Thyroid gland (tissue), 4 donors: ENCODE measurements at places on chromosomes 2 and 18. TPM values are rescaled to one million over a fixed set of nuclear protein-coding genes. Genes with fewer than 3 reads are reported as not detected.
A peak's percentile ranks its signal among the peaks of the same experiment; 100 is the strongest.

NEURL3 gene
- not detected for total RNA-seq

NEMP2 gene
- total RNA-seq = 6.3 TPM

DES gene
- total RNA-seq = 26.7 TPM

DYSF gene
- total RNA-seq = 14.7 TPM

TUBA4B gene
- not detected for total RNA-seq

CKAP2L gene
- total RNA-seq = not detected

LYPD6B gene
- not detected for total RNA-seq

MCM6 gene
- 9.5 TPM for total RNA-seq

NEB gene
- total RNA-seq = 3.8 TPM

MEP1B gene
- total RNA-seq = not detected

RPRM gene
- total RNA-seq = 2.4 TPM

DNA sequence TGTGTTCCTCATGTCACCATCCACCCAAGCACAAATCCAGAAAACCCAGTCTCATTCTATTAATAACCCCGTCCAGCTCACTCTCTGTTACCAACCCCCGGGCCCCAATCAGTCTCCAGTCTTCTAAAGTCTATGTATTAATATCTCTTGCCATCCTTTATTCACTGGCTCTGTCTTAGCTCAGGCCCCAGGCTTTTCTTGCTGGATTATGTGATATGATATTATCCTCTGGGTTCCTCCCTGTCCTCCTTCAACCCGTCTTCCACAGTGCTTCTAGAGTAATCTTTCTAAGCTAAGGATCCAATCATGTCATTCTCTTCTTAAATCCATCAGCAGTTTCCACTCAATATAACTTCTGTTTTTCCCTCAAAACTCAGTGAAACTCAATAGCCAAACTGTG, 240.5 kb upstream of the OSR1 start:
- no peak for DNase-seq

DNA sequence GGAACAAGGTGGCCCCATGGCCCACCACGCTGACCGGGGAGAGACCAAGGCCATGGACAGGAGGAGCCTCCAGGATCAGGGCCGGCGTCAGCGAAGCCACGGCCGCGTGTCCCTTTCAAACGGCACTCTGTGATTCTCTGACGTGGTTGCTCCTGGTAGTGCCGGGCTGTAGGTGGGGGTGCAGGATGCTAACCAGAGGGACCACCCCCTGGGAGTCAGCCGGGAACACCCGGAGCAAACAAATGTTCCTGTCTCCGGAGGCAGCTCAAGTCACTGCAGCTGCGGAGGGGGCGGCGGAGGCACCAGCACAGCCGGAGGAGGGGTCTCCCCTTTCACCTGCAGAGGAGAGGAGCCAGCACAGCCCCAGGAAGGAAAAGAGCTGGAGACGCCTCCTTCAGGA, 750.6 kb upstream of the SALL3 start:
- DNase-seq = no peak

GRCh38 chr2:181362561-181362960, 94.6 kb upstream of the ITGA4 start:
- no peak for DNase-seq

DNA sequence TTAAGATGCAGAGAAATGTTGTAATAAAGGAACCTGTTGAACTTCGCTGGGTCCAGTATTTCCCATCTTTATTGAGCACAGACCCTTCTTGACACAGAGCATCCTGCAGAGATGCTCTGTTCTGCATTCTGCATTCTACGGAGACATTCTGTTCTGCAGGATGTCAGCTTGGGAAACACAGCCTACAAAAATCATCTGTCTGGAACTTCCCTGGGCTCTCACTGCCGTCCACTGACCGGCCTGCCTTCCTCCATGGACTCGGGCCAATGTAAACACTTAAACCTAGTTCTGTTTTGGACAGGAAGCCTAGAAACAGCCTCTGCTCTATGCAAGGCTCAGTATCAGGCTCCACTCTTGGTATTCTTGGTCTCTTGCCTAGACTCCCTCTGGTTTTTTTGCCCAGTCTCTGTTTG, 90.0 kb upstream of the PPP1CB start:
- peak; percentile 81 for DNase-seq

- no peak for DNase-seq
Measured at GRCh38 chr2:101096619-101097142, 54.5 kb downstream of the TBC1D8 start.

DNA sequence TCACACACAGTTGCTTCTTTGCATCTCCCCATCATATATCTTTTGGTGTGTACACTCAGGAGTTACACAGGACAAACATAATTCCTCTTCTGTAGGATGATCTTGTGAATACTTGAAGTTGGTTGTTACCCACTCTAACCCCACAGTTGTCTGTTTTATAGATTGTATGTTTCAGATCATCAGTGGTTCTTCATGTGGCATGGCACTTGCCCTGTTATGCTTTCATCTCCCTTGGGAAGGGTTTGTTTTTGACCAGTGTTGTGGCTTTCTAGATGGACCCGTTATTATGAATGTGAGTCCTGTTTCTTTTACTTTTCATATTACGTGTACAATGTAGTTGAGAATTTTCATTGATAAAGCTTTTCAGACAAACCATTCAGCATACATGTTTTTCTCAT, 82.0 kb downstream of the ZNF407 start:
- DNase-seq = no peak

DNA sequence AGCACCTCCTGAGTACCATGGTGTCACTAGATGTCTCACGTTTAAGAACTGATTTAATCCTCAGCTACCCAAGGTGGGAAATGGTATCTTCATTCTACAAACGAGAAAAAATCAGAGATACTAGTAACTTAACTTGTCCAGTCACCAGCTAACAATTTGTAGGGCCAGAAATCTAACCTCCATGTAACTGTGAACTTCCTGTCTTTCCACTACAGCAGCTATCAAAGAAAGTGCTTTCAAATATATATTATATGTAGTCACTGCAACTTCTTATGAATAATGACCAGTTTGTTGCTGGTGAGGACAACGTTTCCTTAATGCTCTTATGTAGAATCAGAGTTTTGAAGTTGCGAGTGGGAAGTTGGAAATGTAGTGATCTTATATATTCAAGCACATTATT, 1.9 kb downstream of the REV1 start:
- DNase-seq = no peak

DNA sequence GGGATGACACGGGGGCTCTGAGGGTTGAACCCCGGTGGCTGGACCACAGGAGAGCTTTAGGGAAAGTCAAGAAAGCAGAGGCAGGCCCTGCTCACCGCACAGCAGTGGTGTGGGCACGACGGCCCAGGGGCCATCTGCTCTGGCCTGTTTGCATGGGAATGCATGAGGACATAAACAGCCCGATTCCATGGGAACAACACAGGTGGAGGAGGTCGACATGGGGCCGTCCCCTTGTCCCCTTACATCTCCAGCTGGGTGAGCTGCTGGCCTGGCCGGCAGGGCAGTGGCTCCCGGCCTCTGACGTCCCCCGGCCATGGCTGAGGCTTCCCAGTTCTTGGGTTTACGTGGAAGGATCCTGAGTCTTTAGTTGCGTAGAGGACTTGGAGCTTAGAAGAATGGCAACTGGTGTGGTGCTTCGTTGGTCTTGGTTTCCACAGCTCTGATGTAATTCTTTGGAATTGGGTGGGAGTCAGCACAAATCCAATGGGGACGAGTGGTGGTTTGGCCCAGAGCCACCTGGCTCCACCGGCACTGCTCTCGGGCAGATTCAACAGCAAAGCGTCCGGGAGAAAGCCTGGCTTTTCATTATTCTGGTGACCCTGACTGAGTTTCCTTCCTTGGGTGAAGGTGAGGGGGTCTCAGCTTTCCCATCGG, 98.3 kb upstream of the HDAC4 start:
- DNase-seq = peak; percentile 54

GRCh38 chr2:49355611-49356010, 201.3 kb upstream of the FSHR start:
- no peak for DNase-seq

GRCh38 chr2:74051504-74051903, 66.8 kb downstream of the TET3 start:
- no peak for DNase-seq

GRCh38 chr2:226888971-226889370, 53.1 kb downstream of the RHBDD1 start:
- no peak for DNase-seq

- no peak for DNase-seq
Measured at GRCh38 chr2:30074023-30074422, 72.8 kb upstream of the YPEL5 start.

- no peak for DNase-seq
Measured at GRCh38 chr18:46084431-46084830, 12.4 kb upstream of the PSTPIP2 start.

DNA sequence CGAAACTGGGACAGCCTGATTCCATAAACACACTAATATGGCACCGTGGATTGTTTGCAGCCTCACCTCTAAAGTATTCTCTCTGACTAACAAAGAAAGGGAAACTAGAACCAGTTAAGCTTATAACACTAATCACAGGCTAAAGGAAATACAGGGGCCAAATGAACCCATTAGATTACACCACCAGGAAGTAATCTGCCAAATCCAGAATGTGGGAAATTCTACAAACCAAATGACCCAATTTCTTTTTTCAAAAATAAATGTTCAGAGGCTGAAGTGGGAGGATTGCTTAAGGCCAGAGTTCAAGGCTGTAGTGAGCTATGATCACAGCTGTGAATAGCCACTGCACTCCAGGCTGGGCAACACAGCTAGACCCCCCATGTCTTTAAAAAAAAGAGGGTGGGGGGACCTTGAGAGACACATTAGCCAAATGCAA, 1.5 kb upstream of the MPPE1 start:
- DNase-seq = no peak

- no peak for DNase-seq
Measured at GRCh38 chr2:75523313-75524275, 37.1 kb downstream of the EVA1A start.

- no peak for DNase-seq
Measured at GRCh38 chr18:46459789-46460455, 197.1 kb downstream of the LOXHD1 start.

DNA sequence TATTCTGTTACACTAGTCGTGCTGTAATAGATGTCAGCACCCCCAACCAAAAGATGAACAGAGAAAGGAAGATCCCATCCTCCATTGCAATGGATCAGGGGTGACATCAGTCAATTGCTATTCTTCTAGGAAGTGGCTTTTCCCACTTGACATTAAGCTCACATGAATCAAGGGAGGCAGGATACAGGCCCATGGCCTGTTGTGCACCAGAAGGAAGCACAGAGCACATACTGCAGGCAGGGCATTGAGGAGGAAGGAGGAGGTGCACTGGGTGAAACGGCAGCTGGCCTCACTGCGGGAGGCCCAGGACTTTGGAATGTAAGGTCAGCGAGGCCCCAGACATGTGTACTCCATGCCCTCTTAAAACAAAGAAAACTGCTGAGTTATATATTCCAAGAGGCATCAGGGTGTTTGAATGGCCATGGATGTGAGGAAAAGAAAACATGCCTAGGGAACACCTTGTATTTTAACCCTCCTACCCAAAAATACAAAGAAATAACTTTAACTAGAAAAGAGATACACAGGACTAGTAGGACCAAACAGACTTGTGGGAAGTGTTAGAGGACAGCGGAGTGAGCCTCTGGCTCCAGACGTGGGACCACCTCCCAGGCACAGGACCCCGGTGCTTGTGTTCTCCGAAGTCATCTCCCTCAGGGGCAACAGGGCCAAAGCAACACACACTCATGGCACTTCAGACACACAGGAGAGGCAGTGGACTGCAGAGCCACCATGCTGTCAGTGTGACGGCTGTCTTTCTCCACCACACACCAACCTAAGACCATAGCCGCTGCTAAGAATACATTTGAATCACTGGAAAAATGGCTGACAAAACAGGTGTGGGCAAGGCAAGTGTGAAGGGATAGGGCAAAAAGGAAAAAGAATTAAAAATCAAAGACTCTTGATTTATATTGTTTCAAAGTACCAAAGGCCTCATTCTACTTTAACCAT, 51.4 kb upstream of the RIOK3 start:
- DNase-seq = peak; percentile 87

GRCh38 chr2:151609705-151610104, 124.6 kb downstream of the NEB start:
- DNase-seq = no peak

DNA sequence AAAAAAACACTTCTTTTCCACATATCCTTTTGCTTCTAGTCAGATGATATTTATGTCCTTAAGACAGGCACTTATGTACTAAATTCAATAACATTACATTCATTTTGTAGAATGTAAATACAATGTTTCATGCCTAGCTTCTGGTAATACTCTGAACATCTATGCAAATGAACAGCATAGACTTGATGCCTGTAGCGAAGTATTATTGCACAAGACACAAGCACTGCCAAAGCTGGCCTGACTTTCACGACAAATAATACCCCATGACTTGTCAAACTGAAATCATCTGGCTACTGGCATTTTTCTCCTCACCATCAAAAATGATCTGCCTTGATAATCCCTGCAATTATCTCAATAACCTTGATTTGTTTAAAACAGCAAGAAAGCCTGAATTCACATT, 101.3 kb downstream of the L3MBTL4 start:
- DNase-seq = no peak

DNA sequence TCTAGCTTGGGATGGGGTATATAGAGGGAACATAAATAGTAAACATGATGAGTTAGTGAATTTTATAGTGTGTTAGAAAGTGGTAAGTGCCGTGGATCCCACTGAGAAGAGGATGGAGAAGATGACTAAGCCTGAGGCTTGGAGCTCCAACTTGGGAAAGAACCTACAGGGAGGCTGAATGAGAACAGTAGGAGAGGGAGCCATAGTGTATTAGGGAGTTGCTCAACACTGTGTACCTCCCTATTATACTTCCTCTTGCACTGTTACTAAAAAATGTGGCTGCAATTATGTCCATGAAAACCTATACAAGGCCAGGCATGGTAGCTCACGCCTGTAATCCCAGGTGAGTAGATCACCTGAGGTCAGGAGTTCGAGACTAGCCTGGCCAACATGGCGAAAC, 2.9 kb upstream of the SLC19A3 start:
- DNase-seq = no peak

GRCh38 chr18:59382383-59382782, 23.3 kb upstream of the LMAN1 start:
- DNase-seq = no peak

DNA sequence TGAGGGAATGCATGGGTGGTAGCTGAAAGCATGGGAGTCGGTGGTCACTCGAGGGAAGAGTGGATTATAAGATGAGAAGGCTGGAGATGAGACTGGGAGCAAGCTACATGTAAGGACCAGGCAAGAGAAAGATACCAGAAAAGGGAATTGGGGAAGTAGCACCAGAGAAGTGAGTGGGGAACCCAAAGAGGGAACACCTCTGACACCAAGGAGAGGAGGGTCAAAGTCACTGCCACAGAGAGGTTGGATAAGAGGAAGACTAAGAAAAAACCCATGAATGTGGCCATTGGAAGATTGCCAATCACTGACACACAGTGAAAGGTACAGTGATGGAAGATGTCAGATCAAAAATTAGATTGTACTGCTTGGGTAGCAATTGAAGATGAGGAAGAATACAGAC, 473.9 kb downstream of the BCL11A start:
- DNase-seq = no peak

GRCh38 chr2:47738331-47738730, 44.6 kb upstream of the MSH6 start:
- DNase-seq = no peak
